Endodermal cell (in vitro differentiated cells): ENCODE measurements at places on chromosomes 2 and 18.

DNA sequence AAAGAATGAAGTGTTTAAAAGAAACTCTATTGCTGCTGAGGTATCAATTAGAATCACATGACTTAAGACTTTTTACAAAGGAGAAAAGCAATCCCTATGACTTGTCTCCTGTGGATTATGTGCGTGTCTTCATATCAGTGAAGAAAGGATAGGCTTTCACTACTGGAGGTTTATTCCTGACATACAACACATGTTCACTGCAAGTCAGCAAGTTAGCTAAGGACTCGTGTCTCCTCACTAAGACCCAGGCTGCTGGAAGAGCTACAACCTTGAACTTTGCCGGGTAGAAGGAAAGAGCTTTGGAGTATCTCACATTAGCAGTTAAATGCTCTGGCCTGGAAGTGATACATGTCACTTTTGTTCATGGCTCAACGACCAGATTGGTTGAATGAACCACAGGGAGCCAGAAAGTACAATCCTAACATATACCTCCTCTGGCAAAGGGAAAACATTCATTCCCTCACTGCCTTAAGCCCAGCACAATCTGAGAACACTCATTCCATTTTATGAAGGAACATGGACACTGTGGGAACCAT lies 215.3 kb downstream of the RNF152 start:
- no peak for DNase-seq

DNA sequence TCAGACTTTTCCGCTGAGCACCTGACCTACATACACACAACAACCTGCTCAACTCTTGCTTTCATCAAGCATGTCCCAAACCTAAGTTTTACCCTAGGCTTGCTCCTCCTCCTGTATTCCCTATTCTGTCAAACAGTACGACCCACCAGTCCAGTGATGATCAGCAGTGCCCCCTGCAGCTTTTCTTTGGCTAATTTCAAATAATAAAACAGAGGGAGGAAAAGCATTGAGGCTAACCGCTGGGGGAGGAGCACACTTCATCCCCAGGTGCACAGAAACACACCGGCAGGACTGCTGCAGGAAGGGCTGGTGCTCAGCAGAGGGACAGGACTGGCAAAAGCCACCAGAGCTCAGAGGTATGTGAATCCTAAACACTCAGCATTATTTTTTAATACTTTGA lies 21.2 kb downstream of the E2F6 start:
- DNase-seq = no peak

GRCh38 chr2:74983631-74984392 lies 25.4 kb downstream of the POLE4 start:
- no peak for DNase-seq

DNA sequence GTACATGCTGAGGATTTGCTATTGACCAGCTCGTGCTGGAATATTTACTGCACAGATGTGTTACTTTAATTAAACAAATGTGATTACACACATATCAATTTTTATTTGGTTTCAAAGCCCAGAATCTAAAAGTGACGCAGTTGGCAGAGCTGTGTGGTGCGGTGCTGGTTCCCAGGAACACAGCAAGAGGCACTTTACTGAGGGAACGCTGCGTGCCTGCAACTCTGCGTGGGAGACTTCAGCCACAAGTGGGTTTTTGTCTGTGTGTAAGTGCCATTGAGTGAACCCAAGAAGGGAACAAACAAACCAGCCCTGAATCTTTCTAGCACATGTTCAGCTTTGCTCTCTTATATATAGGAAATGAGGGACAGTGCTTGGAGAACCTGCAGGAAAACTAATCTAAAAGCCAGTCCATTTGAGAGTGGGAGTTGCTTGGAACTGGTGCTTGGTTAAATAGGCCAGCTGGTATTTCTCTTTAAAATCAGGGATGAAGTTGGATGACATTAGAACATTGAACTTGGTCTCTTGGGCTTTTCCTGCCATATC lies 196.6 kb upstream of the CELF4 start:
- no peak for DNase-seq

DNA sequence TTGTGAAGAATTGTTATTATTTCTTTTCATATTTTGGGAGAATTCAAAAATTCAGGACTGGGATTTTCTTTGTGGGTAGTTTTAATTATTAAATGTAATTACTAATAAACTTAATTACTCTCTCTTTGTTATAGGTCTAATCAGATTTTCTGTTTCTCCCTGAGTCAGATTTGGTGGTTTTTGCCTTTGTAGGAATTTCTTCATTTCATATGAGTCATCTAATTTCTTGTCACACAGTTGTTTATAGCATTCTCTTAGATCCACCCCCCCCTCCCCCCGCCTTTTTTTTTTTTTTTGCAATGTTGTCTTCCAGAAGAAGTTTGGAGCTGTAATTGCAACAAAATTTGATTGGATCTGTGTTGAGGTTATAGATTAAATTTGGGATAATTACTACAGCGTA lies 26.0 kb upstream of the GALR1 start:
- no peak for DNase-seq

- DNase-seq = no peak
These were observed 89.1 kb downstream of the ZNF385B start for GRCh38 chr2:179772346-179772745.

- peak; percentile 44 for DNase-seq
These were observed 36.3 kb upstream of the SMAD7 start for GRCh38 chr18:48986851-48987761.
